ENCODE measurements at places on chromosomes 5 and 9. TPM values are rescaled to one million over a fixed set of nuclear protein-coding genes. Genes with fewer than 3 reads are reported as not detected.

Gene IL9
- 22.7 TPM for total RNA-seq

Gene GPSM1
- total RNA-seq = 12.3 TPM

Gene ALDH1B1
- total RNA-seq = 9.1 TPM

DNA sequence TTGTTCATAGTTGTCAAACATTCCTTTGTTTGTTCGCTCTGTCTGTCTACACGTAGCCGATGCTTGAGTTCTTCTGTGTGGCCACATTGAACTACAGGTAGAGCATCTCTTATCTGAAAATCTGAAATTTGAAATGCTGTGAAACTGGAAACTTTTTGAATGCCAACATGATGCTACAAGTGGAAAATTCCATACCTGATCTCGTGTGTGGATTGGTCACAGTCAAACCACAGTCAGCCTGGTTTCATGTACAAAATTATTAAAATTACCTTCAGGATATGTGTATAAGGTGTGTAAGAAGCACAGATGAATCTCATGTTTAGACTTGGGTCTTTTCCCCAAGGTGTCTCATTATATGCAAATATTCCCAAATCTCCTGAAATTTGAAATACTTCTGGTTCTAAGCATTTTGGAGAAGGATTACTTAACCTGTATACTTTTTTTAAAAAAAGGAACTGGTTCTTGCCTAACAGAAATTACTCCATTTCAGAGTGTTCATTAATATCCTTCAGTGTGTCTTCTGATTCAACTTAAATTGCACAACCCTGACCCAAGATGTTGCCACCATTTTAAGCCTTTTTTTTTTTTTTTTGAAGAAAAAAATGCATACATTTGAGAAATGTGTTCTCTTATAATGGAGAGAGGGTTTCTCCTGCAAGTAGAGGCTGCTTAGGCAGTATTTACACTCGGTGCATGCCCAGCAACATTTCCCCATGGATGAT, 254.3 kb downstream of the MAST4 start:
- peak overlapping the region; percentile 13 for H3K27ac ChIP-seq
- H3K4me3 ChIP-seq = peak overlapping the region; percentile 25
- H3K36me3 ChIP-seq = no peaks in the 10 kb centered on the region
- H3K27me3 ChIP-seq = peaks cover 46% of the 10 kb centered on the region

DNA sequence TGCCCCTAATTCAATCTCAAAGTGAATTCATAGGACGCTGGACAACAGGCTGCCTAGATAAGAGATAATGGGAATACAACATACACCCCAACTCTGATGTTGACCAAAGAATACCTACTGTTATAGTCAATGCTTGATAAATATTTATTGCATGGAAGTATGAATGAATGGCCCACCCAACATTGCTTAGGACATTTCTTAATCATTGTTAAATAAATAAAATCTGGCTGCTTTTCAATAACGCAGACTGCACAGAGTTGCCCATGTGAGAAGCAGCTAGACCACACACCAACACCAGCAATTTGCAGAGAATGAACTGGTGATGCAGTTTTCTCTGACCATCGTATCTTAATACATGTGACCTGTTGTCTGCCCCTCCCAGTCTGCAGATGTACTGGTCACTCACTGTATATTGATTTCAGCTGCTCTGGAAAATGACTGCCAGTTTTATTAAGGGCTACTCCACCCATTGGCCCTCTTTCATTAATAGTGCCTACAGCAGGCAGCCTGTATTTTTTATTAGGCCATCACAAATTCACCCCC, 236.2 kb upstream of the WWC1 start:
- no peaks in the 10 kb centered on the region for H3K36me3 ChIP-seq
- H3K4me3 ChIP-seq = no peak overlapping the region
- H3K27me3 ChIP-seq = no peaks in the 10 kb centered on the region
- DNase-seq = no peak
- H3K4me1 ChIP-seq = no peaks in the 10 kb centered on the region

DNA sequence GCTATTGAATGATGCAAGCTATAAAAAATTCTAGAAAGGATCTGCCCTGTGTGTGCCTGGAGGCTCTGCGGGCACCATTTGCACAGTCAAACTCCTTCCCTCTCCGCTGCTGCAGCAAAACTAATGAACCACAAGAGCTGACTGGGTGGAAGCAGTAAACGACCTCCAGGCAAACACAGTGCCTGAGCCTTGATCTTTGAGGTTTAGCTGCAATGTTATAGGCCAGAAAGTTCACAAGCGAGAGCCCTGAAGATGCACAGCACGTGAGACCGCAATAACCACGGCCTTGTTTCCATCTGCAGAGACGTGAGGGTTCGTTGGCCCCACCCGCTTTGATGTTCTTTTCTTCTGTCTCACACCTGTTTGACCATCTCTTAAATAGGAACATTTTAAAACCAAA, 69.2 kb upstream of the S1PR3 start:
- peaks cover 10% of the 10 kb centered on the region for H3K36me3 ChIP-seq
- H3K27me3 ChIP-seq = peaks cover 46% of the 10 kb centered on the region
- H3K4me1 ChIP-seq = peaks cover 38% of the 10 kb centered on the region

- H3K4me1 ChIP-seq = peaks cover 9% of the 10 kb centered on the region
- H3K4me3 ChIP-seq = no peak overlapping the region
- H3K36me3 ChIP-seq = no peaks in the 10 kb centered on the region
- no peaks in the 10 kb centered on the region for H3K27me3 ChIP-seq
- H3K27ac ChIP-seq = no peak overlapping the region
- DNase-seq = no peak
Measured at GRCh38 chr5:173902743-173903142, 14.6 kb downstream of the CPEB4 start.

DNA sequence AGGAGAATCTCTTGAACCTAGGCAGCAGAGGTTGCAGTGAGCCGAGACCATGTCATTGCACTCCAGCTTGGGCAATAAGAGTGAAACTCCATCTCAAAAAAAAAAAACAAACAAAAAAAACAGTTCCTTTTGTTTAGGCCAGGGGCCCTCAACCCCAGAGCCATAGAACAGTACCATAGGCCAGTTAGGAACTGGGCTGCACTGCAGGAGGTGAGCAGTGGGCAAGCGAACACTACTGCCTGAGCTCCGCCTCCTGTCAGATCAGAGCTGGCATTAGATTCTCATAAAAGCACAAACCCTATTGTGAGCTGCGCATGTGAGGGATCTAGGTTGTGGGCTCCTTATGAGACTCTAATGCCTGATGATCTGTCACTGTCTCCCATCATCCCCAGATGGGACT, 49.1 kb upstream of the SUB1 start:
- H3K4me3 ChIP-seq = peak overlapping the region; percentile 37
- no peak for DNase-seq
- no peak overlapping the region for H3K27ac ChIP-seq
- peaks cover 89% of the 10 kb centered on the region for H3K4me1 ChIP-seq
- no peaks in the 10 kb centered on the region for H3K27me3 ChIP-seq

DNA sequence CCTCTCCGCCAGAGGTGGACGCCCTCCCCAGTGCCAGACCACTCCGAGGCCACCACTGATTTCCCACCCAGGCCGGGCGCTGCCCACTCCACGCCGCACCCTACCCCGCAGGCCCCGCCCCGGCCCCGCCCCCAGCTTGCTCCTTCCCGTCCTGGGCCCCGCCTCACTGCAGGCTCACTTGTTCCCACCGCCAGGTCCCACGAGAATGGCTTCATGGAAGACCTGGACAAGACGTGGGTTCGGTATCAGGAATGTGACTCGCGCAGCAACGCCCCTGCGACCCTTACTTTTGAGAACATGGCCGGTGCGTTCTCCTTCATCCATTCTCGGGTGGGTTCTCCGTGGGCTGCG, 6.5 kb downstream of the LRRC26 start:
- no peaks in the 10 kb centered on the region for H3K36me3 ChIP-seq
- peaks cover 27% of the 10 kb centered on the region for H3K27me3 ChIP-seq
- no peak overlapping the region for H3K27ac ChIP-seq
- DNase-seq = no peak
- H3K4me1 ChIP-seq = peaks cover 12% of the 10 kb centered on the region

GRCh38 chr9:3730511-3730922, 204.7 kb upstream of the RFX3 start:
- H3K36me3 ChIP-seq = no peaks in the 10 kb centered on the region
- DNase-seq = no peak
- H3K27me3 ChIP-seq = no peaks in the 10 kb centered on the region
- H3K4me3 ChIP-seq = peak overlapping the region; percentile 41
- H3K27ac ChIP-seq = peak overlapping the region; percentile 49

- H3K27ac ChIP-seq = no peak overlapping the region
- no peaks in the 10 kb centered on the region for H3K36me3 ChIP-seq
- no peak overlapping the region for H3K4me3 ChIP-seq
- DNase-seq = no peak
- H3K27me3 ChIP-seq = no peaks in the 10 kb centered on the region
Measured at GRCh38 chr5:141655020-141655419, 3.8 kb upstream of the FCHSD1 start.

- no peak overlapping the region for H3K27ac ChIP-seq
- DNase-seq = no peak
- H3K4me3 ChIP-seq = no peak overlapping the region
- no peaks in the 10 kb centered on the region for H3K4me1 ChIP-seq
- H3K27me3 ChIP-seq = no peaks in the 10 kb centered on the region
- no peaks in the 10 kb centered on the region for H3K36me3 ChIP-seq
Measured at GRCh38 chr9:11933926-11934325, 759.3 kb upstream of the TYRP1 start.
